ENCODE measurements at places on chromosomes 6 and 20.

DNA sequence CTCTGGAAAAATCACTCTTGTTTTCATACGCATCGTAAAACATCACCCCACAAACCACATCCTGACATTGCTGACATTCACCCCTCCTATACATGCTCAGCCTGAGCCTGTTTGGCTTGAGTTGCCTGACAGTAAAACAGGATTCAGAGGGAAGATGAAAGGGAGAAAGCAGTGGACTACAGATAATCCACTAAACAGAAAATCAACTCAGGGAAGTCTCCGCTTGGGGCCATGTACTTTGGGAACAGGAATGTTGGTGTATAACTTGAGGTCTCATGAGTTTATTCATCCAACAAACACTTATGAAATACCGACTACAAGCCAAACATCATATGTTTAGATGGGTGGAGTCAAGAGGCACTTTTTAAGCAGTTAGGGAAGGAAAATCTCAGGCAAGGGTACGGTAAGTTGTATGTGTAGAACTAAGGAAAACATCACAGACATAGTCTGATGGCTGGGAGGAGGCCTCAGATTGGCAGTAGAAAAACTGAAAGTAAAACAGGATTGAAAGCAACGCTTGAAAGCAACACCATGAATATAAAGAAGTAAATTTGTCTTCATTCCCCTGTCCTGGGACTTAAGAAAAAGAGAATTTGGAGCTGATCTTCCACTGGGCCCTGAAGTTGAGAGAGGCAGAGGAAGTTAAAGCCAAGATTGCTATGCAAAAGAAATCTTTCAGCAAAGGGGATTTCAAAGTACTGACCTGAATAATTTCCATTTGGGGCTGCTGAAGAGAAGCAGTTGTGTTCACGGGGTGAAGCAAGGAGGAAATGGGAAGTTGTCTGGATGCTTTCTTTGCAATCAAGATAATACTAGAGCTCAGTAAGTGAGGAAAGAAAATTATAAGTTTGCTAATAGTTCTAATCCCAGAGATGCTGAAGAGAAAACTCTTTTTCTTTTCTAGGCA lies 28.8 kb downstream of the PDE7B start:
- DNase-seq: no peak

- DNase-seq: no peak
Measured at GRCh38 chr6:131694832-131695426, 6.3 kb downstream of the OR2A4 start.

DNA sequence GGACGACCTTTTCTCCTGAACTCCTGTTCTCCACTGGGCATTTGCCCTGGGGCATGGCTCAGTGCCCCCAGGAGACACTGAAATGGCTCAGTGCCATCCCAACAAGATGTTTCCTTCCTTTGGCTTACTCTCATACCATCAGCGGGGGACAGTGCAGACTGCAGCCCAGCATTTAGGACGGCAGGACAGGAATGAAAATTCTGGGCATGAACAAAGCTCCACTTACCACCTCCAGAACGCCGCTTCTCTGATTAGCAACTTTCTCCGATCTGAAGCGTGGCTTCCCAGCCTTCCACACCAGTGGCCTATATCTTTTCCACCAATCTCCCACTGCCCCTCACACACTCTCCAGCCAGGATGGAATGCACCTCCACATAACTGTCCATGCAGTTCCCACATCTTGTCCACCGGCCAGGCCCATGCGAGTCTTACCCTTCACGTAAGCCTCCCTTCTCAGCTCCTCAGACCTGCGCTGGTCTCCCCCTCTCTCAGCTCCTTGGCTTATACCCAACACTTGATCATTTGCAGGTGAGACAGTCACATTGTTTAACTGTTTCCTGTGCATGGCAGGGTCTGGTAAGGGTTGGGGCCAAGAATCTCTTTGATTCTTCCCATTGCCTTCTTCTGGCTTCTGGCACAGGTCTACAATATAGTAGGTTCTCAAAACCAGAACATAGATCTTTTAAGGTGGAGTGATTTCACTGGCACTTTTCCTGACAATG lies 114.5 kb downstream of the FYN start:
- DNase-seq: no peak

GRCh38 chr6:38367231-38367630 lies 272.5 kb downstream of the BTBD9 start:
- DNase-seq: no peak

DNA sequence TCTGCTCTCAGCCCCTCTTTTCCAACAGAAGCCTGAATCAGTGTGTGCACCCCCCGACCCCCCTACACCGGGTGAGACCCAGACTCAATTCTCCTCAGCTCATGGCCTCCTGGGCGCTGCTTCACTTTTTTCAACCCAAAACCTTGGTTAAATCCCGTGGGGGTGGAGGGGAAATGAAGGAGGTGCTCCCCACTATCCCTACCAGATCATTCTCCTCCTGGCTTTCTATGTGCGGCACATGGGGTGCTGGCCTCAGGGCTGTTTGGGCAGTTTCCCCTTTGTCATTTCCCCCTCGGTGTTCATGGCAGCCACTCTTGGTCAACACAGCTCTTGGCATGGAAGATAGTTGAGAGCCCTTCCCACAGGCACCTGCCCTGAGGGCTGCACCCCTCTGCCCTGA lies 4.6 kb downstream of the CST4 start:
- DNase-seq: no peak

GRCh38 chr6:15580326-15580725 lies 82.5 kb downstream of the DTNBP1 start:
- DNase-seq: no peak

DNA sequence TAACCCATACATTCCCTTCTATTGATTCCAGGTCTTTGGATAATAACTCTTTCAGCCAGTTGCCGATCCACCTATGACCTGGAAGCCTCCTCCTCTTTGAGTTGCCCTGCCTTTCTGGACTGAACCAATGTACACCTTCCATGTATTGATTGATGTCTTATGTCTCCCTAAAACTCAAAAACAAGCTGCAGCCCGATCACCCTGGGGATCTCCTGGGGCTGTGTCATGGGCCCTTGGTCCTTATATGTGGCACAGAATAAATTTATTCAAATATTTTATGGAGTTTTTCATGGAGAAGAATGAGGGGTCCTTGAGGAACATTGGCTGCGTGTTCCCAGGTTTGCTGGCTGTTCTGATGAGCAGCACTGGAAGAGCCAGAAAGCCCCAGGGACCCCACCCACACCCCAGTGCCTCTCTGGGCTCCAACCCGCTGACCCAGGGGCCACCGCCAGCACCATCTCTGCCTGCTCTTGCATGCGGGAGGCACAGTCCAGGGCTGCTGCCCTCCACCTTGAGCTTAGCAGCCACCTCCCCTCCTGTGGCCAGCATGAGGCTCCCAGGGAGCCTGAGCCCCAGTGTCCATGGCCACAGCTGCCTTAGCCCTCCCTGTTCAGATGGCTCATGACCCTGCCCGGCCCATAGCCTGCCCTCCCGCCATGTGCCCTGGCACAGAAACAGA lies 36.5 kb upstream of the CST7 start:
- no peak for DNase-seq

- no peak for DNase-seq
Measured at GRCh38 chr6:45486736-45487135, 109.0 kb upstream of the SUPT3H start.

GRCh38 chr20:24723186-24723585 lies 225.9 kb upstream of the CST7 start:
- DNase-seq: no peak

DNA sequence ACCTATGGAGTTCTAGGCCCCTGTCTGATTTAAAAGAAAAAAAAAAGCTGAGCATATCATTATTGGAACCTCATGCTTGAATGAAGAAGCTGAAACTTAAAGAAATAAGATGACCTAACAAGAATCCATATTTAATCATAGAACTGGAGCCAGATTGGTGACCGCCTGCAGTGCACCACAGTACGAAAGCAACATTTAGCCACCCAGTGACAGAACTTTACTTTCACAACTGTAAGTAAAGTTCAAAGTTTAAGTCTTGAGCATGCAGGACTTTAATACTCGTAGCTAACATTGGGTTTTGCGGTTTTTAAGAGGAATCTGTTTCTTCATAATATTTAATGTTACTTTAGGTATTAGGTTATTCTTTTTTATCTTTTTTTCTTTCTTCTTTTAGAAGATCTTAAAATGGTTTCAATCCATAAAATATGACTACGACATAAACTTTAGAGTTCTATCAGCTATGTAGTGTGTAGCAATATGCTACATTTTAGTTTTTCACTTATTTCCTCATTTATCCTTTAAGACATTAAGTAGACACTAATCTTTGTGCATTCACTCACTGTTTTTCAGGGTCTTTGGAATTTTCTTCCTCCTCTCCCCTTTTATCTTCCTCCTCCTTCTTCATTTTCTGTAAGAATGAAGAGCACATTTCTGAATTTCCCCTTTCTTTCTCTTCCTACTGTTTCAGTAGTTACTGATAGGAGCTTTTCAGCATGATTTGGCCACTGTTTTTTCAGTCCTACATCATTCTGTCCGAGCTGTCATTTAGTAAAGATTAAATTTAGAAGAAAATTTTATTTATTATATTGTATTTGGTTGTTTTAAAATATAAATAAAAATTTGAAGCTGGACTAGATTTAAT lies 514.1 kb downstream of the GRIK2 start:
- no peak for DNase-seq

GRCh38 chr6:145497006-145497405 lies 238.3 kb downstream of the EPM2A start:
- no peak for DNase-seq

DNA sequence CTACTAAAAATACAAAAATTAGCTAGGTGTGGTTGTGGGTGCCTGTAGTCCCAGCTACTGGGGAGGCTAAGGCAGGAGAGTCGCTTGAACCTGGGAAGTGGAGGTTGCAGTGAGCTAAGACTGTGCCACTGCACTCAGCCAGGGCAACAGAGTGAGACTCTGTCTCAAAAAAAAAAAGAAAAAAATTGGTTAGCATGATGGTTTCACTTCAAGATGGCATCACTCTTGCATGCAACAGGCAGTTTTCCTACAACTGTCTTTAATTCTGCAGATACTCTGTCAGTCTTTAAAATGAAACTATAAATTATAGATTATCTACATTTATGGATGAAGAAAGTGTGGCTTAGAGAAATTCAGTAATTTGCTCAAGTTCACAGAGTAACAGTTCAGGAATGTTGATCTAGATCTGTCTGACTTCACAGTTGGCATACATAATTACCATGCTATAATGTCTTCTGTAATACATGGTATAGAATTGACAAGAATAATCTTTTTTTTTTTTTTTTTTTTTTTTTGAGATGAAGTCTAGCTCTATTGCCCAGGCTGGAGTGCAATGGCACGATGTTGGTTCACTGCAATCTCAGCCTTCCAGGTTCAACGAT lies 27.0 kb downstream of the ITCH start:
- DNase-seq: no peak

GRCh38 chr20:6492271-6493055 lies 275.0 kb upstream of the BMP2 start:
- no peak for DNase-seq

DNA sequence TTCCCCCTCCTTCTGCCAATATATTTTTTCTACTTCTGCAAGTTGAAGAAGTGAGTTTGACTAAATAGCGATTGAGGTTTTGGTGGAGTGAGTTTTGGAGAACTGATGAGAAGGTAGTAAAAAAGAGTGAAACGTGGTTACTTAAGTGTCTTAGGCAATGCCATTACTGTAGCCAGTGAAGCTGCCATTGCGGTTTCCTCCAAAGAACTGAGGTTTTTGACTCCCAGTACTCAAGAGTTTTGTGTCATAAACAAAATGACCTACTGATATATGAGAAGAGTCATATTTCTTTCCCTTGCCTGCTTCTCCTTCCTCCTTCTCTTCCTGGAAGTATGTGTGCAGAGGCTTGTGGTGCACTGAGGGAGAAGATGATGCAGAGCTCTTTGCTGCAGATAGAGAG lies 554.5 kb upstream of the MAP3K7 start:
- DNase-seq: no peak

DNA sequence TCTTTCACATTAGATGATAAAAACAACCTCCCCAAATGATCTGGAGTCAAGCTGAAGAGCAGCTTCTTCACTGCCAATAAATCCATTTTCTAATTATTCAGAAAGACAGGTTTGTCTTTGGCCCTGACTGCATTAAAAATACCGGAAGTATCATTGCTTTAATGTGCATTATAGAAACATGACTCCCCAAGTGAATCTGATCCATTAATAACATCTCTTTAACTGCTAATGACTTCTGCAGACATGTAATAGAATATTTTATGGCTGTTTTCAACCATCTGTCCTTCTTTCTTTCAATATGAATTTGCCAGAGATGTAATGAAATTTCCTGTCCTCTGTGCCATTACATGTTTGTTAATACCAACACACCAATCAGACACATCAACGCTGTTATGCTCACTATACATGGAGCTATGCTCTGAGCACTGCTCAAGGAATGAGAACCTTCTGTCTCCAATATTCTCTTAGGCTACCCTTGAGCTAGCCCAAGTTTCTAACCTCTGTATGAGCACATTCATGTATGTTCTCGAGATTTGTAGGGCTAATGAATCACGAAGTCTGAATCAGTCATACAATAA lies 87.8 kb downstream of the LYRM4 start:
- no peak for DNase-seq

DNA sequence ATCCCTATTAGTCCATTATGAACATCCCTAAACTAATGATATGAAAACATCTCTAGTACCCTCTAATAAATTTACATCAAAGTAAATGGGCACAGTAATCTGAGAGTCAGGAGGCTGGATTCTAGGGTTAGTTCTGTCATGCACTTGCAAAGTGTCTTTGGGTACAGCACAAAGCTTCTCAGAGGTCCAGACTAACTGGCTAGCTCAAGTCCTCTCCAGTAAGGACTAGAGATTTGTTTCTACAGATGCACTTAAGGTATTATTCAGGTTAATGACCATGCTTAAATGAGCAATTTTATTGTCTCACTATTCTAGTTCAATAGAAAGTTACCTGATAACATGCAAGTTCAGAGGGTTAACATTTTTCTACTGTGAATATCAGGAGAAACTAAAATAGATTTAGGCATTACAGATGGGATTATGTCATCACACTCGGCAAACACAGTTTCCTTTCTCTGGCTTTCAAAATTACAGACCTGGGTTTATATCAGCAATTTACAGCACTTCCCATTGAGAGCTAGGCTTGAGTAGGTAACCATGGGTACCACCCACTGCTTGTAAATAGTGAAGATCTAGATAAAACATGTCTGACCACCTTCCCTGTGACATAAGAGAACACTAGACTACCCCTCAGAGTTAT lies 402.9 kb upstream of the RUNX2 start:
- no peak for DNase-seq

DNA sequence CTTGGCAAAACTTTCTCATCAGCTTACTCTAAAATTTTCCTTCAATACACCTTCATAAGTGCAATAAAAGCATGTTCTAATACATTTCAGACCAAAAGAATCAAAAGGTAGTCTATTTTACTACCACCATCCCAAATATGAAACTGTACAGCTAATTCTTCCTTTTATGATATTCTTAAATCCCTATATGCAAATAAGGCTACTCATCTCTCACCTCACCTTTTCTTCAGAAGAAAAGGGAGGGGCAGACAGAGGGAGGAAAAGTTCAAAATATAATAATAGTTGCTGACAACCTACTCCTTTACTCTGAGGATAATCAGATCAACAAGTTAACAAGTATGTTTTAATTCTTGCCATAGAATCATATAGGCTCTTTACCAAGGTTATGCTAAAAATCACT lies 7.4 kb downstream of the C6orf120 start:
- no peak for DNase-seq

GRCh38 chr6:130147111-130147510 lies 75.6 kb downstream of the SAMD3 start:
- no peak for DNase-seq

- DNase-seq: peak; percentile 47
Measured at GRCh38 chr20:31861385-31862156, 8.8 kb downstream of the DUSP15 start.

- DNase-seq: no peak
Measured at GRCh38 chr6:67883500-67884366, 751.3 kb upstream of the ADGRB3 start.

GRCh38 chr6:51559059-51559458 lies 528.4 kb downstream of the PKHD1 start:
- DNase-seq: no peak
